Stimulated activated CD4-positive, alpha-beta T cell treated with anti-CD3 and anti-CD28 coated beads, Interleukin-1b, Interleukin-23, amount 100 ng/mL, for 1 hour (primary cell): ENCODE measurements at places on chromosomes 13 and 19.
A peak's percentile ranks its signal among the peaks of the same experiment; 100 is the strongest.

DNA sequence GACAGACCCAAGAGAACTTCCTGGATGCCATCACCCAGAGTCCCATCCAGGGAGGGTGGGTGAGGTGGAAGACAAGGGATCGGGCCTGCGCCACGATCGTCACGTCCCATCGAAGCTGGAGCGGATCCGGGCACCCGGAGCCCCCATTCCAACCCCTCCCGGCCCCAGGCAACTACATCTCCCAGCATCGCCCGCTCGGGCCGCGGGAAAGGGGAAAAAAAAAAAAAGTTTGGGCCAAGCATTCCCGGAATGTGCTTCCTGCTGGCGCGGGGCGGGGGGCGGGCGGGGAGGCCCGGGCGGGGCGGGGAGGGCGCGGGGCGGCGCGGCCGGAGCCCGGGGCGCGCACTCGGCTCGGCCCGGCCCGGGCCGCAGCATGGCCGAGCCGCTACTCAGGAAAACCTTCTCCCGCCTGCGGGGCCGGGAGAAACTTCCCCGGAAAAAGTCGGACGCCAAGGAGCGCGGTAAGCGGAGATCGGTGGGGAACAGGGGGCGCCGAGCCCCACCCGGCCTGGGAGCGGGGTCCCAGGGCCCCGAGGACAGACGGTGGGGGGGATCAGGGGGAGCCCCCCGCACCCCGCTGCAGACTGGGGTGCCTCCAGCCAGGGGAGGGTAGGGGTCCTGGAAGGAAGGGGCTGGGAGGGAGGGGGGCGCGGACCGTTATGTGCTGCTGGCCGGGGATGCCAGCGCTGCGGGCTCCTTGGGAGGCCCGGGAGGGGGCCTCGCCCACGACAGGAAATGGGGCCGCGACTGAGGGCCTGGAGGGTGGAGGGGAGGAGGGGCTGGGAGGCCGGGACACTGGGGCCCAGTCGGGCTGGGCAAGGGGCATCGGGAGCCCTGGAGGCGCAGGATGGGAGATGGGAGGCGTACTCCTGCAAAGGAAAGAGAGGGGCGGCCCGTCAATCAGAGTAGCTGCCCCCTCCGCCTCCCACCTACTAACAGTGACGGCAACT, at the start of gene SYDE1:
TSS of gene SYDE1 (plus strand) at position 341 of the 950 bp plus-strand sequence. CDS start at position 374, 33 bp downstream.
- DNase-seq, result no peak

DNA sequence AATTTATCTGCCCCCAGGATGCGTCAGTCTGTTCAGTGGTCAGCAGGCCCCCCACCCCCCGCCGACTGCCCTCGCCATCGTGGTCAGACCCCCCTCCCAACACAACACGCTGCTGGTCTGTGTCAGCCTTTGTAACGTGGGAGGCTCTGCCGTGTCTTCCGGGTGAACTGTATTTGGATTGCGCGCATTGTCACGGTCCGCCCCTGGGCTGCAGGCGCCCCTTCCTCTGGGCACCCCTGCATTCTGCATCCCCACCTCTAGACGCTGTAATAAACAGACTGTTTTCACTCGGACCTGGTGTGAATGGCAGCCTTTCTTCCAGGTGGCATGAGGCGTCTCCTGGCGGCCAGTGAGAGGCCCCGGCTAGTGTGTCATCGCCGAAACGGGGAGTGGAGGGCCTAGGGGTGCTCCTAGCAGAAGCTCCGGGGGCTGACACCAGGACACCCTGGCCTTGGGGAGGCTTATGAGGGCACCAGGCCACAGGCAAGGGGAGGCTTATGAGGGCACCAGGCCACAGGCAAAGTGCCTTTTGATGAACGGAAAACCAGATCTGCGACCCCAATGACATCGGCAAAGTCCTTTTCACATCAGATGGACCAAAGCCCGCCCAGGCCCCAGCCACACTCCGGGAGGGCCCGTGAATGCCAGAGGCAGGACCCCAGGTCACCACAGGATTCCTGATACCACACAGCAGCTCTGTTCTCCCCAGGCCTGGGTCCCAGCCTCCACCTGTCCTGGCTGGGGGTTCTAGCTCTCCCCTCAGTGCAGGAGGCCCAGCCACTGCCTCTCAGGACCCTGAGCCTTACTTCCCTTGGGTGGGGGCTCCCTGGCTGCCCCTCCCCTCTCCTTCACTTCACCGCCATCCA, 3.6 kb downstream of the PLEKHJ1 start:
- no peak for DNase-seq

- DNase-seq, result no peak
Measured at GRCh38 chr19:39987167-39987566, 9.7 kb upstream of the ZNF546 start.

DNA sequence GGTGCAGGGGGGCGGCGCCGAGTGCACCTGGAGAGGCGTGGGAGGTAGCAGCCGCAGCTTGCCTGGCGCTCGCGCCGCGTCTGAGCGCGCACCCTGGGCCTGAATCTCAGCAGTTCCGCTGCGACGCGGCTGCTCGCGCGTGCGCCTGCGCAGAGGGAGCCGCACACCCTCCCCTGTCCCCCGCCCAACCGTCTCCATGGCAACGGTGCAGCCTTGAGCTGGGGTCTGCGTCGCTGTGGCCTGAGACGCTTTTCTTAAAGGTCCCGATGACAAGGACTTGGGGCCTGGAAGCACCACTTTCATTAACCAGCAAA, at the start of gene PNMA8B:
TSS of gene PNMA8B (minus strand) at position 82 of the 314 bp plus-strand sequence. CDS start 402 bp downstream, outside the sequence.
- peak; percentile 17 for DNase-seq

DNA sequence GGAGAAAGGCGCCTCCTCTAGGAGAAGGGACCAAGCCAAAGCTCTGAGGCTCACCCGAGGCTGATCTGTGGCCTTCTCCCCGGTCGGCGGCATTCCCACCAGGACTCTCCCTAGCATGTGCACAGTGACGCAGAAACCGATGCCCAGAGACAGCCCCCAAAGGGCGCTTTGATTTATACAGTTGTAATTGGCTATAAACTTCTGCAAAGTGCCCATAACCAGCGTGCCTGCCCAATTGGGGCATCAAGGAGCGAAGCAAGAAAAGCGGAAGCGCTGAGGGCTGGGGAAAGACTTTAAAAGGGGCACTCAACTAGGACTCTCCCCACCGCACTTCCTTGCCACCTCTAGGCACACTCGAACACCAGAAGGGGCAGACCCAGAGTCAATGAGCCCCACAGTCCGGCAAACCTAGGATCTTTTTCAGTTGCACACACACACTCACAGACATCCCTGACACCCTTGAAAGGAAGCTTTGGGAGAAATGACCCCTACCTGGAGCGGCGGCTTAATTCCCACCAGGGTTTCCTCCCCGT, 1.8 kb downstream of the CDX2 start:
- DNase-seq, result no peak

DNA sequence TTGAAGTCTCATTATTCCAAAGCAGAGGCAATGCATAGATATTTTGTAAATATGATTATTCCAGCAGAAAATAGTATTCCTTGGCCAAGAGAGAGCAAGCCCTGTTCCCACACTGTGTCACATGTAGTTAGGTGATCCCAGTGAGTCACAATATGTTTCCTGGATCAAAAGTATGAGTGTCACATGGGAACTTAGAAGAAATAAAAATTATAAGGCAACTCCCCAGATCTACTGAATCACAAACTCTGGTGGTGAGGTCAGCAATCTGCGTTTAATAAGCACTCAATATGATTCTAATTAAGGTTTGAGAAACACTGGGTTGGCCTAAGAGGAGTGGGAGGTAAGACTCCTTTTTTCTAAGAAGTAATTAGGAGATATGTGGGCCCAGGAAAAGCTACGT, 1504.5 kb upstream of the PCDH20 start:
- DNase-seq, result no peak

DNA sequence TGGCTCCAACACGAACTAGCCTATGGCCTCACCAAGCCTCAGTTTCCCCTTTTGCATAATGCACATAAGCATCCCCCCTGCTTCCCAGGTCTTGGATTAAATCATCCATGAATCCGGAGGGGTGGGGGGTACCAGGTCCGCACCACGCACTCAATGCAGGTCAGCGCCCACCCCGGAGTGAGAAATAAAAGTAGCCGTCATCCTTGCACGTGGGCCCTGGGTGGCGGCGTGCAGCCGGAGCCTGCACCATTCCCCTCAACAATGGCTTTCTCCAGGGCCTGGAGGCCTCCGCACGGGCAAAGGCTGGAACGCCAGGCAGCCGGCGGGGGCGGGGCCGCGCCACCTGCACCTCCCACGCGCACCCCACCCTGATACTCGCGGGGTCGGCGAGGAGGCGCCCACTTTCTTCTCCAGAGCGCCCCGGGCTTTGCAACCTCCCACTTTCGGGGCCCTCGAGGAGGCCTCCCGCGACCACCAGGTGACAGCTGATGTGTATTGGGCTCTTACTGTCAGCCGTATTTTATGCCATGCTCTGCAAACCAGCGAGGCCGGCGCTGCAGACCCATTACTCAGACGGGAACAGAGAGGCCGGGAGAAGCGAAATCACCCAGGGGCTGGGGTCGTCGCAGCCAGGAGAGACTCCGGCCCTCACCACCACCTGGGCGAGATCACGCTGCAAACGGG, 767 bp upstream of the GADD45B start:
- no peak for DNase-seq

GRCh38 chr19:14159059-14159458, 22.7 kb upstream of the ASF1B start:
- DNase-seq, result no peak

DNA sequence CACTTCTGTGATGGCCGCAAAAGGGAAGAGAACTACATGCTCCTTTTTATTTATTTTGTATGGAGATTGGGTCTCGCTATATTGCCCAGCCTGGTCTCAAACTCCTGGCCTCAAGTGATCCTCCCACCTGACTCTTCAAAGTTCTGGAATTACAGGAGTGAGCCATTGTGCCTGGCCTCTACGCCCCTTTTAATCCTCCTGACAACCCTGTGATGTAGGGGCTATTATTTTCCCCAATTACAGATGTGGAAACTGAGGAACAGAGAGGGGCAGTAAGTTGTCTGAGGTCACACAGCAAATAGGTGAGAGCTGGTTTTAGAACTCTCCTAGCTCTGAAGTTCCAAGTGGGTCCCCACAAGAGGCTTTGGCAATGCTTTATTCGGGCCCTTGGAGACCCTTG, 11.7 kb downstream of the TJP3 start:
- no peak for DNase-seq

DNA sequence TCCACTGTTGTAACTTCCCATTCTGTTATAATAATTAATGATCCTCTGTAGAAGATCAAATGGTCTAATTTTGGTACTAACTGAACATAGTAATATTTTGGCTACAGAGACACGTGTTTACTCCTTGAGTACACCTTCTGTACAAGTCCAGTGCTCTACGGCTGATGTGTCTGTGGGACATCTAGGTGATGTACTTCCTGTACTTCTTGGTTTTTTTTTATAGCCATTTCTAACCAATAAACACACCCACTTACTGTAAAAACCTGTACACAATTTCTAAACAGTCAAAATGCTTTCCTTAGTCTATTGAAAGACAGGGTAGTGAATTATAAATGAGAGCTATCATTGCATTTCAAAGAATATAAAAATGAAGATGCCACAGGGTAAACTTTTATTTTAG, 118.7 kb downstream of the RNF17 start:
- no peak for DNase-seq

- no peak for DNase-seq
Measured at GRCh38 chr19:2058570-2059421, 7.8 kb upstream of the MKNK2 start.

DNA sequence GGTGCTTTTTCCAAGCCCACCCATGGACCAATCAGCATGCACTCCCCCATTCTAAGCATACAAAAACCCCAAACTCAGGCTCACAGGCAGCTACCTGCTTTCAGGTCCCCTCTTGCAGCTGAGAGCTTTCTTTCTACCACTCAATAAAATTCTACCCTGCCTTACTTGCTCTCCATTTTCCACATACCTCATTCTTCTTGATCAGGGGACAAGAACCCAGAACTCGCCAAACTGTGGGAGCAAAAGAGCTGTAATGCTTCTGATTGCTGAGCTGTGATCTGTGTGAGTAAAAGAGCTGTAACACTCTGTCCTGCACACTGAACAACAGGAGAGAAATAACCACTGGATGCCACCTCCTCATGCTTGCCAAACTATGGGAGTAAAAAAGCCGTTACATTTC, 972.1 kb downstream of the SLITRK5 start:
- no peak for DNase-seq

GRCh38 chr19:2582984-2583956, 107.3 kb downstream of the GADD45B start:
- no peak for DNase-seq

DNA sequence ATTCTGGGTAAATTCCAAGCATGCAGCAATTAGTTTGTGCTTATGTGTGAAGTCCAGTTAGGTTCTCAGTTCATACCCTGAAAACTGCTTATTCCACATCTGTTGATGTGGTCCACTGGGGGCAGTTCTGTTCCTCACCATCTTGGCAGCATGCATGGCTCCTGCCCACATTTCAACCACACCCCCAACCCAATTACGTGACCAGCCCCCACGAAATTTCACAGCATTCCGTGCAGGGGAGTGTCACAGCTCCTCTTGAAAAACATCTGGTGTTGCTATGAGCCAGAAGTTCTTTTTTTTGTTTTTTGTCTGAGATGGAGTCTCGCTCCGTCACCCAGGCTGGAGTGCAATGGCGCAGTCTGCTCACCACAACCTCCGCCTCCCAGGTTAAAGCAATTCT, 9.1 kb upstream of the ERVK3-1 start:
- no peak for DNase-seq

- DNase-seq, result no peak
Measured at GRCh38 chr13:48939728-48940127, 36.0 kb upstream of the FNDC3A start.

DNA sequence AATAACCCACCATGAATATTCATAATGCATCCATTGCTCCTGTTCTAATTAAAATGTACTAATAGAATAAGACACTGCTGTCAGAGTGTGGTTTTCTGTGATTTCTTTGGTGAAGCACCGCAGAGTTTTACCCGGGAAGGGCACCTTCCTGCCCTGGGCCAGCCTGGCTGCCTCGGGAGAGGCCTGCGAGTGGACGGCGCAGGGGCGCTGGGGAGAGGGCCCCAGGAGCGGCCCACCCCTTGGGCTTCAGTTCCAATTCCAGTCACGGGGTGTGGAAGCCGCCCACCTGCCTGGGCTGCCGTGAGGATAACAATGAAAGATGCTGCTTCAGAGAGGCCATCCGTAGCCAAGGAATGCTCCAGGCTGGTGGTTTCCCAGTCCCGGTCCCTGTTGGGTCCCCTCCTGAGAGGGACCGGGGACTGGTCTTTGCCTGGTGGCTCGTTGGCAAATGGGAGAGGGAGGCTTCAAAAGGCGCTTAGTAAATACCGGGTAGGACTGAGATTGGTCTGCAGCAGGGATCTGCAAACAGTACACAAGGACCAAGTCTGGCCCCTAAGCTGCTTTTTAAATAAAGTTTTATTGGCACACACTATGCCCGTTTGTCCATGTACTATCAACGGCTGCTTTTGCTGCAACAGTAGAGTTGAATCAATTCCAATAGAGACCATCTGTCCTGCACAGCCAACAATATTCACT, 18.0 kb downstream of the TCF3 start:
- DNase-seq, result no peak

- no peak for DNase-seq
Measured at GRCh38 chr19:13796301-13797057, 1.2 kb downstream of the ZSWIM4 start.

GRCh38 chr13:104043184-104043583, 977.0 kb upstream of the SLC10A2 start:
- DNase-seq, result no peak

GRCh38 chr19:12783849-12784393, 7.4 kb upstream of the JUNB start:
- DNase-seq, result no peak

- DNase-seq, result no peak
Measured at GRCh38 chr13:34344816-34345215, 526.9 kb downstream of the RFC3 start.

- DNase-seq, result no peak
Measured at GRCh38 chr19:48836089-48837017, at the start of gene HSD17B14. Gene HSD17B14, minus strand, starts transcription at chr19:48836491. Its CDS starts 80 bp downstream, at chr19:48836411.
